ENCODE measurements at places on chromosomes 1 and 21. TPM values are rescaled to one million over a fixed set of nuclear protein-coding genes. Genes with fewer than 3 reads are reported as not detected.

Gene SIK1
- total RNA-seq: 1.2 TPM

DNA sequence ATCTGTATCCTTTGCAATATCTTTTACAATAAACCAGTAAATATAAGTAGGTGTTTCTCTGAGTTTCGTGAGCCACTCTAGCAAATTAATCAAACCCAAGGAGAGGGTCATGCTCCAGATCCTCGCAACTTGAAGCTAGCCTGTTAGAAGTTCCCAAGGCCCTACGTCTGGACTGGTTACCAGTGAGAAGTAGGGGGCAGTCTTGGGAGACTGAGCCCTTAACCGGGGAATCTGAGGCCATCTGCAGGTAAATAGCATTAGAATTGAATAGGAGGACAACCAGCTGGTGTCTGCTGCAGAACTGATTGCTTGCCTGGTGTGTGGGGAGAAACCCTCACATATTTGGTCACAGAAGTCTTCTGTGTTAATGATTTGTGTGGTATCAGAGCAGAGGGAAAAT, 190.5 kb downstream of the RYR2 start:
- DNase-seq: no peak

- DNase-seq: no peak
Observed at GRCh38 chr21:33539616-33540015, 2.3 kb downstream of the GART start.

DNA sequence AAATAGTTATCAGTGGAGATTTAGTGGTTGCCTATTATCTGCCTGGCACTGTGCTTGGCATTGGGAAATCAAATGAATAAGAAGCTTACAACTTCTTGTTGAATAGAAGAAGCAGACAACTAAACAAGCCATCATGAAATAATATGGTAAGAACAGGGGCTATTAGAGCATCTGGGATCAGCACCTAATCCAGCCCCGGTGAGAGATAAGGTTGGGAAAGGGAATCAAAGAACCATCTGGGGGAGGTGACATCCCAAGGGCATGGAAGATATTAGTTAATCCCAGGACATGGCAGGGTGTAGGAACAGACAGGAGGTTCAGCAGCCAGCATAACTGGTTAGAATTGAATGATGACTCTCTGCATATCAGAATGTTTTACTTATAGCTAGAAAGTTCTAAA, 36.3 kb upstream of the SUCO start:
- DNase-seq: peak; percentile 17

Gene RFX5
- total RNA-seq: 57.6 TPM

Gene TSPEAR
- not detected for total RNA-seq

DNA sequence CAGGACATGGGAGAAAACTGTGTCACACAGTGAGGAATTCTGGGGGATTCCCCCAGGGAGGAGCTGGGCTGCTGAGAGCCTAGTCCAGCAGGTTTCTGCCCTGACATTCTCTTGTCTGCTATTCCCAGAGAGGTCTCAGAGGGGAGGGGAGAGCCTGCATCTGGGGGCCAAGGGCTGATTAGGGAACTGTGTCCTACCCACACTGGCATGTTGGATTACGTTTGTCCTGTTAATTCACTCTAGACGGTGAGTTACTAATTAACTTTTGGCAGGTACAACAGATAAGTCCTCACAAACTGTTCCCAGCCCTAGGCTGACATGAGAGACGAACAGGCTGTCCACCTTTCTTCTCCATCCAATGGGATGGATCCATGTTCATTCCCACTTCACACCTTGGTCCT, 2.6 kb upstream of the SH3BGRL3 start:
- no peak for DNase-seq

DNA sequence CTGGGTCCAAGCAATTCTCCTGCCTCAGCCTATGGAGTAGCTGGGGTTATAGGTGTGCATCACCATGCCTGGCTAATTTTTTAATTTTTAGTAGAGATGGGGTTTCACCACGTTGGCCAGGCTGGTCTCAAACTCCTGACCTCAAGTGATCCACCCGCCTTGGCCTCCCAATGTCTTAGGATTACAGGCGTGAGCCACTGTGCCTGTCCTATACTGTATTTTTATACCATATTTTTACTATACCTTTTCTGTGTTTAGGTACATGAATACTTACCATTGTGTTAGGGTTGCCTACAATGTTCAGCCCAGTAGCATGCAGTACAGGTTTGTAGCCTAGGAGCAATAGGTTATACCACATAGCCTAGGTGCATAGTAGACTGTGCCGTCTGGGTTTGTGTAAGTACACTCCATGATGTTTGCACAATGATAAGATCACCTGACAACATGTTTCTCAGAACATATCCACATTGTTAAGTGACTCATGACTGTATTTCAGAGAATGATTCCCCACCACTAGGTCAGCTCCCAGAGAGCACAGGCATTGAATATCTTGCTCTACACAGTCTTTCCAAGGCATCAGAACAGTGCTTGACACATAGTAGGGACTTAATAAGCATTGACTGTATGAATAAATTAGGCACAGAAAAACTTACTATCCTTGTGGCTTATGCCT, 6.0 kb upstream of the CITED4 start:
- DNase-seq: peak; percentile 82

- no peak for DNase-seq
Observed at GRCh38 chr1:86981482-86982213, 67.2 kb downstream of the HS2ST1 start.

- DNase-seq: no peak
Observed at GRCh38 chr1:33061834-33062233, 19.1 kb upstream of the AZIN2 start.

DNA sequence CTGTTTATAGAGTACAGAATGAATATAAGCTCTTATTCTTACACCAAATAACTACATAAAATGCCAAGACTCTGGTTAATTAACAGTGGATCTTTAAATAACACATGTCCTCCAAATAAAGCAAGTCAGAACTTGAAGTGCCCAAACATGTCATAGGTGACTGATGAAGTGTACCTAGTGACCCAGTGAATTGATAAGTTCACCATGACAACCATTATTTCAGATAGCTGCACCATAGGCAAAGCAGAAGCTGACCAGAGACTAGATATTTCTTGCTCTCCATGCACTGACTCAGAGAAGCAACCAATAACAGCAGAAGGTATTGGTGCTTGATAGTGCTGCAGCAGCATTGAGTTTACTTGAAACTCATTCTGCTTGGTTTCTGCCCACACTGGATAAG, 192.1 kb downstream of the DUSP10 start:
- DNase-seq: no peak

- no peak for DNase-seq
Observed at GRCh38 chr1:33065301-33065700, 15.7 kb upstream of the AZIN2 start.

- peak; percentile 22 for DNase-seq
Observed at GRCh38 chr1:28917757-28918118, 3.4 kb downstream of the EPB41 start.

Gene SPRR1B
- total RNA-seq: not detected

DNA sequence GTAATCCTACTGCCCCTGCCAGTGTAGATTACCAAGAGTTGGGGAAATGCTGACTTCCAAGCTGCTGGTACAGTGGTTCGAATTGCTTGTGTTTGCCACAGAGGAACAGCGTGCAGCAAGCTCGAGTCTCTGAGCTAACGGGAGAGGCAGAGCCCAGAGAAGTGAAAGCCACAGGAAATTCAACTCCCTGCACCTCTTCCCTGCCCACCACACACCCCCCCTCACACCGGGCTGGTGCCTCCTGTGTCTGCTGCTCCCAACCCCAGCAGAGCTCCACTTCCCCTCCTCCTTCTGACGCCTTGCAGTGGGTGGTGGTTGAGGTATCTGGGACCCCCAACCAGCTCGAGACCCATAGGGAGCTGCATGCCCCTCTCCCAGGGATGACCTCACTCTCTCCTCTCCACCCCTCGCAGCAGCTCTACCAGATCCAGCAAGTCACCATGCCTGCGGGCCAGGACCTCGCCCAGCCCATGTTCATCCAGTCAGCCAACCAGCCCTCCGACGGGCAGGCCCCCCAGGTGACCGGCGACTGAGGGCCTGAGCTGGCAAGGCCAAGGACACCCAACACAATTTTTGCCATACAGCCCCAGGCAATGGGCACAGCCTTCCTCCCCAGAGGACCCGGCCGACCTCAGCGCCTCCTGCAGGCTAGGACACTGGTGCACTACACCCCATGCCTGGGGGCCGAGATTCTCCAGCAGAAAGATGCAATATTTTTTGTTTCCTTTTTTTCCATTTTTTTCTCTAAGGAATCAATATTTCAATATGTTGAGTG, 13.1 kb upstream of the KCNQ4 start:
- DNase-seq: no peak

GRCh38 chr21:43864313-43864961, 586 bp upstream of the AGPAT3 start:
- peak; percentile 18 for DNase-seq

DNA sequence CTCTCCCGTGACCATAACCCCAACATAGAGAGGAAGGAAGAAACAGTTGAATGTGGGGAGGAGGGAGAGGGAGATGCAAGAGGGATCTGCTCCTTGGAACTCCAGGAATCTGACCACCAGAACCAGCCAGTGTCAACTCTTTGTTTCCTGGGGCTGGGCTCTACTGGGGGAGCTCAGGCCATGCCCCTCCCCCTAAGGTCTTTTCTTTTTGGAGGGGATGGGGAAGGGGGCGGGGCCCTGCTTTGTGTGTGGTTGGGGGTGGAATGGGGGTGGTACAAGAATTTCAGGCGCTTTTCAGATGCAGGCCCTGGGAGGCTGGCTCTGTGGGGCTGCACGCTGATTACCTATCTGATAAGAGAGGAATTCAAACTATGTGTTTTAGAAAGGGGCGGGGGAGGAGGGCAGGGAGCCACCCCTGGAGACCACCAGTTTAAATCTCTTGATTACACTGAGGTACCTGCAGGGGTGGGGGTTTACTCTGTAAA, 8.3 kb downstream of the LIN28A start:
- no peak for DNase-seq

GRCh38 chr21:45892916-45893739, 88.4 kb upstream of the COL6A1 start:
- no peak for DNase-seq

DNA sequence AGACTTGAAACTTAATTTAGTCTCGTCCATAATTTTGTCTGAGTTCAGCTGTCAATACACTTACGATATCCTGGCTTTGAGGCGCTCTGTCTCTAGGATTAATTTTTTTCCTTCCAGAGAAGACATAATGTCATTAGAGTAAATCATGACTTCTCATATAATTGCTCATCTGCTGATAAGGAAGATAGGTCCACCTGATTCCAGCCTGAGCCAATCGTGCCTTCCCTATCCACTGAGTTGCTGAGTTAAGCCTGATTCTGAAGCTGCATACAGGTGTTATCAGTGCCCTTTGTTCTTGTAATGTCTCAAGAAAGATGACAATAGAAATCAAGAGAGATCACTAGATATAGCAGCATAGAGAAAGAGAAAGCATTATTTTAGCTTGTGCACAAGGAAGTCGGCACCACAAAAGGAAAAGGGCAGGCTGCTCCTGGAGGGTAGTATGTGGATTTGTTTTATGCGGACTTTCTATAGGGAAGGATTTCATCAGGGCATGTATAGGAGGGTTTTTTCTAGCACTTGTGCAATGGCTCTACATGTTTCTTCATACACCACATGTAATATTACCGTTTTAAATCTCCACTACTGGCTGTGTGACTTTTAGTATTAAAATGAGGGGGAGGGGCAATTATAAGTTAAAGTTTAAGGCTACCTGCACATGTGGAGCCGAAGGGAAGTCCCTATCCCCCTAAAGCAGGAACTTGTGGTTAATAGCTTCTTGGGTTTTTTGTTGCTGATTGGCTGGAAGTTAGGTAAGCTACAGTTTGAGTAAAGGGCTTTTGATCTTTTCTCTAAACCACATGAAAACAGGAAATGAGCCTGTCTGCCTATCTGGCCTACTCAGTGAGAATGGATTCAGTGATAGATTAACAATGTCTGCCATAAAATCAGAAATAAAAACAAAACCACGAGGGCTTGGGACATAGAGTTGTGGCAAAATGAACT, 133.4 kb downstream of the PLPPR5 start:
- peak; percentile 28 for DNase-seq

Gene LRRC38
- 0.15 TPM for total RNA-seq

- peak; percentile 31 for DNase-seq
Observed at GRCh38 chr1:209797978-209798639, 7.8 kb downstream of the IRF6 start.

DNA sequence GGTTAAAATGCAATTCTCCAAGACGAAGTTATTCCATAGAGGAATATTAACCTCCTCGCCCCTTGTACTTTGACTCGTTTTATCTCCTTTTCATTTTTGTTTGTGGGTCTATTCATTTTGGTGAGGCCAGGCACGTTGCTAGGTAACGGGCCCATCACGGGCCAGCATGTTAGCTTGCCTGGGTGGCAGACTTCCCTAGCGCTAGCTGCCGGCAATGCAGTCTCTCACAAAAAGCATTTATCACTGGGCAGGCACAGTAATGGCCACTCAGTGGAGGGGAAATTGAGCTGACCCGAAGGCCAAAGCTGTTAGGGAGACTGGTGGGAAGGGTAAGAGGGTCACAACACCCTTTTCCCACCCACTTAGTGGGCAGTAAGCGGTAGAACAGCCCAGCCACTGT, 234.4 kb upstream of the FOXD3 start:
- peak; percentile 42 for DNase-seq

DNA sequence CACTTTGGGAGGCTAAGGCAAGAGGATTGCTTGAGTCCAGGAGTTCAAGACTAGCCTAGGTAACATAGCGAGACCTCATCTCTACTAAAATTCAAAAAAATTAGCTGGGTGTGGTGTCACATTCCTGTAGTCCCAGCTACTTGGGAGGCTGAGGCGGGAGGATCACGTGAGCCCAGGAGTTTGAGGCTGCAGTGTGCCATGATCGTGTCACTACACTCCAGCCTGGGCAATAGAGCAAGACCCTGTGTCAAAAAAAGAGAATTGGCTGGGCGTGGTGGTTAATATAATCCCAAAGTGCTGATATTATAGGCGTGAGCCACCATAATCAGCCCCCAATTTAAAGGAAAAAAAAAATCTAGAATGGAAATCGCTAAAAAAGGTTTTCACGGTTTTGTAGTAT, 7.0 kb downstream of the MACO1 start:
- no peak for DNase-seq

Gene CELA3B
- not detected for total RNA-seq

DNA sequence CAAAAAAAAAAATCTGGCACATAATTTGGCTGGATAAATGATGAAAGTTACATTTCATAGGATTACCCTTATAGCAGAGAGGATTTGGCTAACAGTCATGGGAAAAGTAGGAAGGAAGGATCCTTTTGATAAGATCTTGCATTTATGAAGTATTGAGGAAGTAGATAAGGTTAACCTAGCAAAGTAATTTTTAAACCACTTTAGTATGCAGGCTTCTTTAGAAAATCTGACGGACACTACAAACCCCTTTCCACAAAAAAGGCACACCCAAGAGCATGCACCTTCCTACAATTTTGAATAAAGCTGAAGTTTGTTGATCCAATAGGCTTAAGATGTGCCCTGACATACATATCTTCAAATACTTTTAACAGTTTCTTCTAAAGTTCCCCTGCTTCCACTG, 275.2 kb downstream of the GRIK1 start:
- DNase-seq: no peak

Gene TTC39A
- 0.67 TPM for total RNA-seq

- no peak for DNase-seq
Observed at GRCh38 chr21:33552093-33552998, 9.5 kb downstream of the SON start.

Gene KIF21B
- 1.2 TPM for total RNA-seq

Gene WDTC1
- total RNA-seq: 20.7 TPM

Gene ACBD3
- 44.7 TPM for total RNA-seq

All from M059J (cell line).